NCI-H526 treated with DMSO at 0.1 percent for 48 hours (cell line): ENCODE measurements at places on chromosomes 12 and 14.

GRCh38 chr12:28453686-28454085 lies 263.4 kb downstream of the CCDC91 start:
- no peak for DNase-seq

DNA sequence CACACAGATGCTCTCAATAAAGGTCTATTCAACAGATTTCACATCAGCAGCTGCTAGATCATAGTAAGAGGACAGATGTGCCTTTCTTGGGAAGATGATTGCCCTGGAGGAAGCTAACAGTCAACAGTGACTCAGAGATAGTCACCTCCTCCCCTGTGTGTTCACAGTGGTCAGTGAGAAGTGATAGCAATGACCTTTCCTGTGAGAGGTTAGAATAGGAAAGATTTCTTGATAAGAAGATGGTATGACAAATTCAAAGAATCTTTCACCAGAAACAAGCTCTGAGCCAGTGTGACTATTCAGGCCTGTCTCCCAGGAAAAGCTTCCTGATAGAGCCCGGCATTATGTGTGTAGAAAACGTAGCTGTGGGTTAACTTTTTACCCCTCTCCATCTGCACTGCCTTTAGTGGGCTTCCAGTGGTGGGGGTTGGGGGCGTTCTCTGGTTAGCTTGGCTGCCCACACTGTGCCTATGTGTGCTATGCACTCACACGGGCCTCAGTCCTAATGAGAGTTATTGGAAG lies 66.4 kb upstream of the ARHGAP5 start:
- DNase-seq, result no peak

- no peak for DNase-seq
These were observed 19.8 kb upstream of the CATSPERB start for GRCh38 chr14:91751719-91752118.

- DNase-seq, result no peak
These were observed 159.0 kb upstream of the PZP start for GRCh38 chr12:9367201-9367600.

GRCh38 chr14:23137192-23137812 lies 18.2 kb upstream of the CEBPE start:
- DNase-seq, result no peak

- DNase-seq, result no peak
These were observed 135.3 kb downstream of the NTF3 start for GRCh38 chr12:5567016-5567725.

DNA sequence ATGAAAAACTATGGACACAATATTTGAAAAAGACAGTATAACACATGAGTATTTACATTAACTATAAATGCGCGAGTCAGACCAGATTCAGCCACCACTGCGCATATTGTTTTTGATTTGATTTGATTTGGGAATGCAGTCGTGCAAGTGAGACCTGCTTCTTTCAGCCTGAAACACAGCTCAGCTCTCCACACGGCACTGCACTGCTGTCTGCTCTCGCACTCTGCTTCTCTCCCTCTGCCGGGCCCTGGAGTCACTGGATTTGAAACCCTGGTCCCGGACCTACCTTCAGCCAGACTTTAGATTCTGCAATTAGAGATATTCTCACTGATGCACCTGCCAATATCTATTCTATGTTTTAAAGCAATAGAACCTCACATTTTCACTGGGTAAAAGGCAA lies 143.9 kb upstream of the TMEM132C start:
- DNase-seq, result no peak

DNA sequence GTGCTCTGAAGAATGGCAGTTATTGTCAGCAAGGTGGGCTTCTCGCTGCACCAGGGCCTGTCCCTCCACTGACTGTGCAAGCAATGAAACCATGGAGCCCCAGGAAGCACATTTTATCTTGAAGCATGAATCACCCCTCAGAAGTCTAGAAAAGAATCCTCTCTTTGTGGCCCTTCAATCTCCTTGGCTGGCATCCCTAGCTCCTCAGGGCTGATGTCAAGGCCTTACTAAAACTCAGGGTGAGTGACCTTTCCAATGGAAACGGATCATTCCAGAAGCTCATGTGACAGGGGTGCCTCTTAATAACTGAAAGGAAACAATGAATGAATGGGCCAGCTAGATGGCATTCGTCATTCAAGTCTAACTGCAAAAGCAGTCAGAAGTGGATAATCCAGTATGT lies 22.3 kb upstream of the PLEKHH1 start:
- no peak for DNase-seq

DNA sequence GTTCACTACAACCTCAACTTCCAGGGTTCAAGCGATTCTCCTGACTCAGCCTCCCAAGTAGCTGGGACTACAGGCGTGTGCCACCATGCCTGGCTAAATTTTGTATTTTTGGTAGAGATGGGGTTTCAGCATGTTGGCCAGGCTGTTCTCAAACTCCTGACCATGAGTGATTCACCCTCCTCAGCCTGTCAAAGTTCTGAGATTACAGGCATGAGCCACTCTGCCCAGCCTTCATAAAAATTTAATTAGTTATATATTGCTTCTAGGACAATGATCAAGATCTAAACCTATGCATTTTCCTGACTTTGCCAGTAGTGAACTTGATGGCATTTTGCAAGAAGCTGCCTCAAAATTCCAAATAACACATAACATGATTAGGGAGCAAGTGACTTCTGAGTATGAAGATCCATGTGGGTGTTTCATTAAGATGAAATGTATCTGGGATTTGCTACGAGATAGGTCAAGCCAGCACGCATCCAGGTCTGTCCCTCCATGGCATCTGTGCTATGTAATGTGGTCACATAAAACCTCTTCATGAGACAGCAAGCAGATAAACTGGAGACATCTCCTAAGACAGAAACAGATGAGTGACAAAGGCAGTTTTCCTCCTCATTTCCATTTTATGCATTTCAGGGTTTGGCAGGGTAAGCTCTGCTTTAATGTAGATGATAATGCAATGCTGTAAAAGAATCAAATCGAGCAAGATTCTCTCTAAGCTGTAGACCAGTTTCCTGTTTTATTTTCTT lies 319.4 kb upstream of the ATP2B1 start:
- DNase-seq, result no peak

DNA sequence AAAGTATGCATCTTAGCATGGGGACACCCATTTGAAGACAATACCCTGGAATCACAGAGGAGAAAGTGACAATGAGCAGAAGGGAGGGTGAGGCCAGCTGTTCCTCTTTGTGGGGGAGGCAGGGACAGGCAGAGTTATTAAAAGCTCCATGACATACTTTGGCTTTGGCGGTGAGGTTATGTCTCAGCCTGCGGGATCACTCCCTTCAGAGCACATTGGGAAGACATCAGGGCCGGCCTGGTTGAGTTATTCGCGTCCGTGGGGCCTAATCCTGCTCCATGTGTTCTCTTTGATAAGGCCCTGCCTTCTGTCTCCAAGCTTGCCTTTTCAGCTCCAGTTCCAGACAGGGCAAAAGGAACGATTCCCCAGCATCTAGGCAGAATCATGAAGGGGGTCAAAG lies 98.8 kb upstream of the NTF3 start:
- no peak for DNase-seq

- DNase-seq, result no peak
These were observed 38.4 kb downstream of the EAPP start for GRCh38 chr14:34501004-34501580.
